ENCODE measurements at places on chromosomes 7 and 10.

GRCh38 chr7:155136619-155137243 lies 66.6 kb downstream of the HTR5A start:
- DNase-seq = no peak

- DNase-seq = no peak
These were observed 23.9 kb downstream of the CACNB2 start for GRCh38 chr10:18164093-18164492.

DNA sequence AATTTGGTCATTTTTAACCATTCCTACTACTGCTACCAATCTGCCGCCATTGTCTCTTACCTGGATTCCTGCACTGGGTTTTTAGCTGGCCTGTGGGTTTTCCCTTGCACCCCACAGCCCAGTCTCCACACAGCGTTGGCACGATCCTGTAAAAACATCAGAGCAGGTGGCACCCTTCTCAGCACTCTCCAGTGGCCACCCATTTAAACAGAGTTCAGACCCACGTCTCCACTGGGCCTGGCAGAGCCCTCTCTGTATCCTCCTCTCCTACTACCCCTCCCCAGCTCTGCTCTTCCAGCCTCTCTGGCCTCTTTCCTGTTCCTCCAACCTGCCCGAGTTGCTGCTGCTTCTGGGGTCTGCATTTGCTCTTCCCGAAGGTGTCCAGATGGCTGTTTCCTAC lies 259.4 kb downstream of the SDK1 start:
- no peak for DNase-seq

GRCh38 chr7:129943352-129943751 lies 9.4 kb downstream of the UBE2H start:
- DNase-seq = no peak

DNA sequence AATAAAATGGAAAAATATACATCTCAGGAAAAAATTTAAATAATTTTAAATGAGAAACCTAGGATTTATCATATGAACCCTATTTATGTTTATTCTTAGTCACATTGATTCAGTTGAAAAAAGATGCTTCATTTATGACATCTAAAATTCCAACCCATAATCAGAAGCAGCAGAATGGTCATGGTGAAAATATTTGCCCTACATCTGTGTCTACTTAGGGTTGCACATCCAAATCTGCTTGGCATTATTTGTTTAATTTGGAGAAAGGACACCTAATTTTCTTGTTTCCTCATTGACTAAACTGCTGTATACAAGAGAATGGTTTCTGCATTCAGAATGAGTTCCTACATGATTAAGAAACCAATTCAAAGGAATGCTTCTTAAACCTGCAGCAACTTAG lies 72.9 kb upstream of the SKAP2 start:
- no peak for DNase-seq

DNA sequence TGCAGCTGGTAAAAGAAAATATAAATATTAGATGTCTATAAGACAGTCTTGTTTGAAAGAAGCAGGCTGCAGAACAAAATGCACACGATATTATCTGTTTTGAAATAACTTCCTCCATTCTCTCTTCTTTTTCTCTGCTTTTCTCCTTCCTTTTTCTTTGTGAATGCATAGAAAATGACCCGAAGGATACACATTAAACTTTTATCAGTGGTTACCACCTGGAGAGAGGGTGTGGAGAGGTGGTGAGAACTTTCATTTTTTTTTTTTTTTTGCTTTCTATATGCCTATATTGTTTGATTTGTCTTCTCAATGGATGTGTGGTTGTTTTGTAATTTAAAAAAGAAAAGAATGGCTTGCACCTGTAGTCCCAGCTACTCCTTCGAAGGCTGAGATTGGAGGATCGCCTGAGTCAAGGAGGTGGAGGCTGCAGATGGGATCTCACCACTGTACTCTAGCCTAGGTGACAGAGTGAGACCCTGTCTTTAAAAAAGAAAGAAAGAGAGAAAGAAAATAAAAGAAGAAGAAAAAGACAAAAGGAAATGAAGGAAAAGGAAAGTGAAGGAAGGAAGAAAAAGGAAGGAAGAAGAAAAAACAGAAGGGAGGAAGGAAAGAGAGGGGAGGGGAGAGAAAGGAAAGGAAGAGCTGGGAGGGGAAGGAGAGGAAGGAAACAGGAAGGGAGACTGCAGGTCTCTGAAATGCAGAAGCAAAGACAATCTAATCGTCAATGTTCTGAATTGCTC lies 64.4 kb downstream of the SAMD9 start:
- DNase-seq = no peak

- no peak for DNase-seq
These were observed 253.0 kb upstream of the GRB10 start for GRCh38 chr7:51035716-51036115.

GRCh38 chr10:113041324-113041723 lies 91.3 kb downstream of the TCF7L2 start:
- no peak for DNase-seq

- no peak for DNase-seq
These were observed 367.6 kb downstream of the DNAJB6 start for GRCh38 chr7:157704365-157704764.

- DNase-seq = no peak
These were observed at the start of gene ELFN1 for GRCh38 chr7:1669954-1670893. Gene ELFN1 (plus strand): TSS chr7:1670277. CDS start chr7:1744597, 74,320 bp downstream.

DNA sequence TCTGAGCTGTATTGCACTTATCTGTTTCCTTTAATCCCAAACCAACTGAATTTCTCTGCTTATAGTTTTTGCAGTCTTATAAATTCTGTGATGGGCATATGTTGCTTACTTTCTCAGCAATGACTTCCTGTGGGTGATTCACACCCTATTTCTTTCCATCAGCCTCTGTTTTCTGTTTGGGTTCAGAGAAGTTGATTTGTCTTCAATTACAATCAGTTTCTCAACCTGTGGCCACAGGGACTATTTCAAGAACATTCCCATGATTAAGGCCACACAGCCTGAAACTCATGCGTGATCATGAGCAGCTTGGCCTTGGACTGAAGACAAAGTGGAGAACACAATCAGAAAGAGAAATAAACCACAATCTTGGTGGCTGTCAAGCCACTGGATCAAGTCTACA lies 1174.6 kb upstream of the C7orf33 start:
- no peak for DNase-seq

DNA sequence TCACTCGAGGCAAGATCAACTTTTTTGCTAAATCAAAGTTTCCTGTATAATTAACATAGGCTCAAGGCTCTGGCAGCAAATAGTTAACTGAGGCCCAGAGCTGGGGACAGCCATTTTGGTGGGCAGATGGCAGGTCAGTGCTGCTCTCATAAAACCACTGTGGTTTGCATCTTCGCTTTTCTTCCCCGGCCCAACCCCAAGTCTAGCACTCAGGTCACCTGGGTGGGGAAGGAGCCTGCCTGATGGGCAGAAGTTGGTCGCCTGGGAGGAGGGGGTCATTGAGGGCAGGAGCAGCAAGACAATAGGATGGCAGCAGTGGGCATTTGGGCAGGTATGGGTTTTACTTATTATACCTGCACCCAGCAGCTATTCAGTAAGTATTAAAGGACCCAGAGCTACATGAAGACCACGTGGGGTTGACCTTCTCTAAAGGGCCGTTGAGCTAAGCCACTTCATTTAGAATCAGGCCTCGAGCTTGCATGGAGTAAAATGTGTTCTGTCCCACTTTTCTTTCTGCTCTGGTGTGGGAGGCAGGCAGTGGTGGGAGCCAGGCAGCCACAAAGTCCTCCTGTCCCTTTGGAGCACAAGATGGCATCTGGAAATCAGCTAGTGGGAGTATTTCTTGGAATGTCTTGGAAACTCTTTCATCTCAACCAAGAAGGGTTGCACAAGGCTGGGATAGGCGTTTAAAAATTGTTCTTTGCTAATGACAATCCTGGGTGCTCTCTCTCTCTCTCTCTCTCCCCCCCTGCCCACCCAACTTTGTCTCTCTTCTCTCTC lies 133.4 kb downstream of the SPAG6 start:
- DNase-seq = no peak

DNA sequence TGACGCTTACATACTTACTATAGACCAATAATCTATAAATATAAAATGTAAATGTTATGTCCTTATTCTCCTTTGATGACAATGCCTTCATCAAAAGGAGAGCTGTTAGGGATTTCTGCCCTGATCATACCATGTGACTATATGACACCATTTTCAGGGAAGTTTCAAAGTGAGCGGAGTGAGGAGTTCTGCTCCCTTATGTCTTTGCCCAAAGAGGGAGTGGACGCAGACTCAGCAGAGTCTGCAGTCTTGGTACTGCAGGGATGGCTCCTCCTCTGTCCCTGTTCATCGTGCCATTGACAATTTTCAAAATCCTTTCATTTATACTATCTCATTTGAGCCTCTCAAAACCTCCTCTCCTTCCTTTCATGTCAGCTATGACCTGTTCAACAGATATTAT lies 27.9 kb downstream of the HYAL4 start:
- DNase-seq = no peak

DNA sequence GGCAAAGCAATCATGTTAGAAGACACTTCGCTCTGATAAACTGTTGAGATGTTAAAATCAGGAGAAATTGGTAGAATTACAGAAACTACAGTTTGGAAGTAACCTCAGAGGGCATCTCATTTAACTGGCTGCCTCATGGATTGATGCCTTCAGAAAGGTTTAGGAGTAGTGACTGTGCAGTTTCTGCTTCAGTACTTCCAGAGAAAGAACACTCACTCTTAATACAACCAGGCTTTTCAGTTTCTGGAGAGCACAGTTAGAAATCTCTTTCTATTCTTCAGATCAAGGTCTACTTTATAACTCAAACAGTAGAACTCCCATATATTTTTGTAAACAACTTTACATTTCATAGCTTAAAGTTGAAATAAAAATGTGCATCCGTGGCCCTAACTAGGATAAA lies 1358.9 kb upstream of the LRRTM3 start:
- no peak for DNase-seq

DNA sequence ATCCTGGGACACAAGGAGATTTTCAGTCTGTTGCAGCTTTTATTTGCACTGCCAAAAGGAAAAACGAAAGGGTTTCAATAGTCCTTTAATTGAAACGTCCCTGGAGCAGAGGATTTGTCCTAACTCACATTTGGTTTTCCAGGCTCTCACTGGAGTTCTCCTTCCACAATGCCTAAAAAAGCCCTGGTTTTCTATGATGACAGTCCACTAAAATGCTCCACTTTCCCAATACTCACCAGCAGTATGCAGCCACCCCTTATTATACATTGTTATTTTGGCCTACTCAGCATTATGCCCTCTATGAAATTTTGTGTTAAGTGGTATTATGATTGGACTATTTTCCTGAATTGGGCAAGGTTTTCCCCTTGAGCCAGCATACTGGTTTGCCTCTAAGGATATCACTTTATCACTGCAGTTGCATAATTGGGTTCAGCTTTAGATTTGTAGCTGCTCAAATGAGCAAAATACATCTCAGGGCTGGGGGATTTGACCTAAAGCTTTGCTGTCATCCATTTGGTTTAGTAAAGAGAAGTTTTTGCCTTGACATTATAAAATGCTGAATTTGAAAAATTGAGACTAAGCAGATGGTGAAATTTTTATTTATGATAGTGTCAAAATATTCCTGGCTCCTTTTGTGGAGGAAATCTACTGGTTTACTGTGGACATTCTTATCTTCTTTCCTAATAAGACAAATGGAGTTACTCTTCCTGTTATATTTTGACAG lies 239.2 kb downstream of the RNLS start:
- no peak for DNase-seq

GRCh38 chr7:148721390-148721789 lies 22.7 kb downstream of the CUL1 start:
- no peak for DNase-seq

DNA sequence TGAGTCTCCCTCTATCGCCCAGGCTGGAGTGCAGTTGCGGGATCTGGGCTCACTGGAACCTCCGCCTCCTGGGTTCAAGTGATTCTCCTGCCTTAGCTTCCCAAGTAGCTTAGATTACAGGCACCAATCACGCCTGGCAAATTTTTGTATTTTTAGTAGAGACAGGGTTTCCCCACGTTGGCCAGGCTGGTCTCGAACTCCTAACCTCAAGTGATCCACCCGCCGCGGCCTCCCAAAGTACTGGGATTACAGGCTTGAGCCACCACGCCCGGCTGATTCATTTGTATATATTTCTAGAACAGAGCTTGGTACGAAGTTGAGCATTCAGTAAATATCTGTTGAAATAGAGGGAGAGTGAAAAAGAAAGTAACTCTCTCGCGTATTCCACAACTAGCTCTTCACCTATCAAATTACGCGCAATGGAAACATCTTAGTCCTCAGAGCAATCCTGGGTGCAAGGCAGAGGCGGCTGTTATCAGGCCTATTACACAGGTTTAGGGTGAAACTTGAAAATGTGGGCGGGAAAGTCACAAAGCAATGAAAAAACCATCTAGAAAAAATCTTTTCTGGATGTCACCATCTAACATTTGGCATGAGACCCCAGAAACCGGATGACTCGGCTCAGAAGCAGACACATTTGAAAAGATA lies 707 bp upstream of the GHITM start:
- no peak for DNase-seq

DNA sequence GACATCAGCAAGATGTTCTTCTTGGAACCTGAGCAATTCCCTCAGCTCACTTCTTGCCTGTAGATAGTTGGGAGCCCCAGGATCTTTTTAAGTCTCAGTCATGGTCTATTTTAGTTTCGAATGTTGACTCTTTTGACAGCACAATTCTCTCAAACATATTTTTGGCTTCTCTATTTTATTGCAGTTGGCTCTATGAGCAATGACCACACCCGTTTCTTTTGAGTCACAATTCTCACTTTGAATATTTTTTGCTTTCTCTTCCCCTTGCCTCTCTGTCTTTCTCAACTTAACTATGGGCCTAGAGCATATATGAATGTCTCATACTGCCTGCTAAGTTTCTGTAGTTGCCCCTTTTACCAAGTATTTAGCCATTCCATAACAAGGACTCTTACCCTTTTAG lies 222.8 kb downstream of the PTN start:
- DNase-seq = no peak

GRCh38 chr7:70787771-70788170 lies 344.2 kb upstream of the GALNT17 start:
- no peak for DNase-seq

DNA sequence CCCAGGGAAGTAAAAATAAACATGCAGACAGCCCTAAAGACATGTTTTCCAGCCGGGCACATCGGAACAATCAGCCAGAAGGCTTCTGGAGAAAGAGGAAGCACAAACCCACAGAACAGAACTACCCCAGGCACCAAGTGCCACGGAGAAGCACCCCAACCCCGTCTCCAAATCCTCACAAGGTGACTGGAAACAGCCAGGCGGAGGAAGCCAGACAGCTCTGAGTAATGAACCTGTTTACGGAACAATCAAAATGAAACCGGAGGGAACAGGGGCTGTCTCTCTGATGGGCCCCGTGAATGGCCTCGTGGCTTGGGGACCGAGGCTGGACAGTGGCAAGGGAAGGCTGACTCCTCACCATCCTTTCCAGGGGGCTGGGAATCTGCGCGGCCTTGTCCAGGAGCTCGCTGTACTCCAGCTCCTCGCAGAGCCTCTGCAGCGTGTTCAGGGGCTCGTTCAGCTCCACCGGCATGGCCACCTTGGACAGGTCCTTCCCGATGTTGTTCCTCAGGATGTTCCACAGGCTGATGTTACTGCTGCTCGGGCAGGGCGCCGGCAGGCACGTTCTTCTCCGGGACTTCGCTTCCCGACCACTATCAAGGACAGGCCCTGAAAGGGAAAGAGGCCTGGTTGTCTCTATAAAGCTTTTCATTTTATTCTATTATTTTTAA lies 77.0 kb upstream of the GSDME start:
- DNase-seq = peak; percentile 88

Data from bone marrow (tissue), 2 donors.